ENCODE measurements at places on chromosomes 11 and 22.

DNA sequence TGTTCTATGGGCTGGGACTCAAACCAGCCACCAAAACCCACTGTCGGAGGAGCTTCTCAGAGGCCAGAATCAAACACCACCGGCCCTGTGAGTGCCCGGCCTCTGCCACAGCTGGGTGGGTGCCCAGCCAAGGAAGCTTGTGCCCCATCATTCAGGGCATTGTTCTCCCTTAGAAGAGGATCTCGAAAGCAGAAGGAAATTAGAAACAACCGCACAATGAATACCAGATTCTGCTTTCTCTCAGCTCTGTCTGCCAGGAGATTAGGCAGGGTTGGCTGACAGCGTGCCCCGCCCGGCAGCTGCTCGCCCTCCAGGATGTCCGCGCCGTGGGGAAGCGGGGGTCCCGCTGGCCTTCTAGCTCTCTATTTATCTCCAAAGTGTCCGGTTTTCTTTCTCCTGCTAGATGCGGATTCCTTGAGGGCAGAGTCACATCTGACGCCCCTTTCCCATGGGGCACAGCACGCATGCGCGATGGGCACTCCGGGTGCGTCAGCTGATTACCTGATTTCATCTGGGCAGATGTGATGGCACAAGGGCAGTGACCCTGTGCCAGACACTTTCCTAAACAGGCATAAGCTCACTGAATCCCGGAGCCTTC, 25.5 kb downstream of the SCGB1A1 start:
- peak; percentile 69 for DNase-seq

DNA sequence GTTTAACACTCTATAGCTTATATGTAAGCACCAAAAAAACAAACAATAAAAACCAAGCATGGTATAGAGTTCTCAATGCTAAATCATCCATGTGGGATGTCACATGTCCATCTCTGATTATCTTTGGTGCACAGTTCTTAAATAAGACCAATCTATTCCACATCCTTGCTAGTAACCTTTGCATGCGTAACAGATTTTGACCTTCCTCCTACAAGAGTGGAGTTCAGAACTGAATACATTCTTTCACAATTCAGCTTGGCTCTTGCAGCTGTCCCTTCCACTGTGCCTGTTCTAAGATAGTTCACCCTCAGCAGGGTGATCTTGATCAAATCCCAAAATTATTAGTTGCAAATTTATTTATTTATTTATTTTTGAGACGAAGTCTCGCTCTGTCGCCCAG, 21.1 kb downstream of the PRR14L start:
- DNase-seq: no peak

DNA sequence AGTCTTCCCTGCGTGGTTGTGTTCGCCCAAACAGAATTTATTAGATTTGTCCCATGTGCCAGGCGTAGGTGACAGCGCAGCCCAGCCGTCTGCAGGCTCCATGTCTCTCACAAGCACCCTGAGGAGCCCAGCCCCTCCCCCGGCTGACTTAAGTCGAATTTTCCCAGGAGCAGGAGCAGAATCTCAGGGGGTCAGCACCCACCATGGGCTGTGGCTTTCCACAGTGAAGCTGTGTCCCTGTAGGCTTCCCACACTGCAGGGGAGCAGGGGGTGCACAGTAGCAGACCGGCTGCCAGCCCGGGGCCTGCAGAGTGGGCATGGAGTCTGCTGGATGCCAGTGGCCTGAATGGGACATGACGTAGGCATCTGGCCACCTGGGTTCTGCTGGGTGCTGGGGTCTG, 16.0 kb downstream of the PARVG start:
- DNase-seq: no peak

DNA sequence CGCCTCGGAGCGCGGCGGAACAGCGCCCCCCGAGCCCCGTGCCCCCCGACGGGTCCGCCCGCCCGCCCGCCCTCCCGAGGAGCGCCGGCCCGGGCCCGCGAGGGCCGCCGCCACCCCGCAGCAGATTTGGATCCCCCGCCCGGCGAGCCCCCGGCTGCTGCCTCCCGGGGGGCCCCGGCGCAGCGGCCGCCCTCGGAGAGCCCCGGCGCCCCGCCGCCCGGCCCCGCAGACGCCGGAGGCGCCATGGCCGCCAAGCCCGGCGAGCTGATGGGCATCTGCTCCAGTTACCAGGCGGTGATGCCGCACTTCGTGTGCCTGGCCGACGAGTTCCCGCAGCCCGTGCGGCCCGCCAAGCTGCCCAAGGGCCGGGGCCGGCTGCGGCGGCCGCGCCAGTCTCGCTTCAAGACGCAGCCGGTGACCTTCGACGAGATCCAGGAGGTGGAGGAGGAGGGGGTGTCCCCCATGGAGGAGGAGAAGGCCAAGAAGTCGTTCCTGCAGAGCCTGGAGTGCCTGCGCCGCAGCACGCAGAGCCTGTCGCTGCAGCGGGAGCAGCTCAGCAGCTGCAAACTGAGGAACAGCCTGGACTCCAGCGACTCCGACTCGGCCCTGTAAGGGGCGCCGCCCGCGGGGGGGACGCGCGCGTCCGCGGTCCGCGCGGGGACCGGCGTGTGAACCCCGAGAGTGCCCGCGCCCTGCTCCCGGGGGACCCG, 380 bp downstream of the C11orf96 start:
- no peak for DNase-seq

DNA sequence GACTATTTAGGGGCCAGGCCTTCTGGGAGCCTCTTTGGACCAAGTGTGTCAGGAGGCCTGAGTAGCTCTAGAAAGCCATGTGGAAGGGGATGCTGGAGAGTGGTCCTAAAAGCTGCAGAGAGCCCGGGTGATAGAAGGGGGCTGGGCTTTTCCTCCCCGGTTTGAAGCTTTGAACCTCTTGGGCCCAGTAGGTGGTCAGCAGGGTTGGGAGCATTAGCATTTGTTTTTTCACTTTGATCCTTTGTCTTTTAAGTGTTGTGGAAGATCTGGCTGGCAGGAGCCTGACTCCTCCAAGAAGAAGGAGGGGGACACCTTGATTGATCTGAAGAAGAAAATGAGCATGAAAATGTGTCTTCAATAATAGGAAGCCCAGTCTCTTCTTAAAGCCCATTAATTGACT, 596.6 kb downstream of the INSC start:
- DNase-seq: no peak

DNA sequence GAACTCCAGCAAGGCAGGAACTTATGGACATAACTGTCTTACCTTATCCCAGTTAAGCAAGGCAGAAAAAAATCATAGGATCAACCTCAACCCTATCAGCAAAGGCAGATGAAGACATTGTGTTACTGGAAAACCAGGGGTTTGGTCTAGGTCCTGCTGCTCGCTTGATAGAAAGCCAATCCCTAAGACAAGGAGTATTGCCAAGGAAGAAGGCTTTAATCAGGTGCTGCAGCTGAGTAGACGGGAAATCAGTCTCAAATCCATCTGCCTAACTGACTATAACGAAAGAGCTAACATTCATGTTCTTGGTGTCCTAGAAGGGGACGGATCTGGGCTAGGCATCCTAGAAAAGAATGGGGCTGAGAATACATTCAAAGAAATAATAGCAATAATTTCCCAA, 1158.7 kb upstream of the CNTN5 start:
- no peak for DNase-seq

DNA sequence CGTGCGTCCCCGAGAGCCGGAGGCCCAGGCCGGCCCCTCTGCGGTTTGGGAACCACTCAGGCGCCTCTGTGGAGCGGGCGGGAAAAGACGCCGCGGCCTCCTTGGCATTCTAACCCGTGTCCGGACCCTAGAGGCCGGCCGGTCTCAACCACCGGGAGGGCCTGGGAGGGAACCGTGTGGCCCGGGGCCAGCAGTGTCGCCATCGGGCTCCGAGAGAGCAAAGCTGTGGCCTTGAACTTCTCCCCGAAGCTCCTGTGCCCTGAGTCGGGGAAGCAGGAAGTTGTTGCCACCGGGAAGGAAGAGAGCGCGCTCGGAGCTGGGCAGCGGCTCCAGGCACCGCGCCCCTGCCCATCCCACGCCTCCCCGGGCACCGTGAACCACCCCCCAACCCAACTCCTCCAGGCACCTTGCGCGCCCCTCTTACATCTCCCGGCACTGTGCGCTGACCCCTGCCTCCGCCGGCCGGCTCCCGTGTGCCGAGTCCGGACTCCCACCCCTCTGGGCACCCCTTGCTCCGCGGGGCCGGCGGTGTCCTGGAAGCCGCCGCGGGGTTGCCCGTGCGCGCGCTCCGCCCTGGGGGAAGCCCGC, 80.0 kb upstream of the PPARA start:
- peak; percentile 64 for DNase-seq

- DNase-seq: no peak
Observed at GRCh38 chr11:29214833-29215232, 802.0 kb downstream of the KCNA4 start.

DNA sequence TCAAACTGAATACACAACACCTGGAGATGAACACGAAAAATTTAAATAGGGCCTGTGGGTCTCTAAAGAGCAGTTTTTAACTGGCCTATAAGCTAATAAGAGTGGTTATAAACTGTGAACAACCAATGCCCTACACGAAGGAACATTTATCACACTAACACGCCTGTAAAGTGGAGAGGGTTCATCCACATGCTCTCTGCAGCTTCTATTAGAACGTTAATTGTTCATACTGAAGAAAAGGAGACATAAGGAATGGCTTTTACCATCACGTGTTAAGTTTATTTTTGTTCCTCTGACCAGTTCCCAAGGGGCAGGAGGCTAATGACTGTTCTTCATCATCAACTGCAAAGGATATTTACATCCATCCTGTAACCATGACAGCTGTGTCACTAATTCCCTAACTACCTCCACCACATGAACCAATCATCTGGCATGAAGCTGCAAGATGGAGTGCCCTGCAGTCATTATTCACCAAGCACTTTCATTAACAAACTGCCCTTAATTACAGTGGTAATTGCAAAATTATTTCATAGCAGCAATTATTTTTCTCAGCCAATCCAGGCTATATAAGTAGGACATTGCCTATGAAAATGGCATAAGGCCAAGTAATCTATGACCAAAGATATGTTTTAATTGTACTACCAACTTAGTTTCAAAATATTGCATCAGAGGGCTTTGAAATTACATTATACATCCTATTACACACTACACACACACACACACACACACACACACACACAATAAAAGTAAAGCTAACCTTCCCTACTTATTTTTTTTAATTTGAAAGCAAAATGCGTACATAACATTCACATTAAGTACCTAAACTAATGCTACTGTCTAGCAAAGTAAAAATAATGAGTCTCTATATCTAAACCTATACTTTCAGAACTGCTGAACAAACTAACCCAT, 186.7 kb downstream of the CADM1 start:
- DNase-seq: no peak

DNA sequence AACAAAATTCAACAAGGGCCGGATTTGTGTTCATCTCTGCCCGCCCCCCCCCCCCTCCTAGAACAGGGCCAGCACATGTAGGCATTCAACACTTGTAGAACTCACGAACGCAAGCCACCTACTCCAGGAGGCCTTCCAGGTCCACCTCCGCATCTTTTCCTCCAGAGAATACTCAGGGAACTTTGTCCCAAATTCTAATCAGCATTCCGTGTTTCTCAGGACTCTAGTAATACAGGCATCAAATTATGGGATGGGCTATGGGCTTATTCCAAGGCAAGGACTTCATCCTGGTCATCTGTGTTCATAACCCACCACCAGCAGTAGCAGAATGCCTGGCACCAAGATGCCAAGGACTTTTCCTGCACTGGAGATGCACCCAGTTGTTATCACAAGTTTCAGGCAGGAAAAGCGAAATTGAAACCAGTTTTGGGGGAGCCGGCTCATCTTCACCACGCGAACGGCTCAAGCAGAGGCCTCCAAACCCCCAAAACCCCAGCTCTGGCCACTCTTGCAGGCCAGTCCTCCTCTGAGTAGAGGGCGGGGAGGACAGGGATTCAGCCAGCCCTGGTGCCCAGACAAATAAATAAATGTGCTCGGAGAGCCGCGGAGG, 462 bp downstream of the UBE2L6 start:
- no peak for DNase-seq

DNA sequence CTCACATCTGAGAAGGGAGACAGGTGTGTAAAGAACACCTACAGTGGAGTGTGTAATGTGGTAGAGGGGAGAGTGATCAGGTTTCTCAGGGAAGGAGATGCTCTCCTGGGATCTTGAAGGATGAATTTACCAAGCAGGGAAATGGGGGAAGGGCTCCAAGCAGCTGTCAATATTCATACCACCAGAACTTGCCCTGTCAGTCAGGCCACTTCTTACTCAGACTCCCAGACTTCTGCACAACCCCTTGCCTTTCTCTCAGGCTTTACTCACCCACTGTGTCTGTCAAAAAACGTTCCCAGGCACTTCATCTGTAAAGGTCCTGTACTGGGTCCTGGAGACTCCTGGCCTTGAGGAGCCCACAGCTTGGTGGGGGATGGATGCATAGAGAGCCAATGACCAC, 14.0 kb upstream of the FCHSD2 start:
- DNase-seq: peak; percentile 24

DNA sequence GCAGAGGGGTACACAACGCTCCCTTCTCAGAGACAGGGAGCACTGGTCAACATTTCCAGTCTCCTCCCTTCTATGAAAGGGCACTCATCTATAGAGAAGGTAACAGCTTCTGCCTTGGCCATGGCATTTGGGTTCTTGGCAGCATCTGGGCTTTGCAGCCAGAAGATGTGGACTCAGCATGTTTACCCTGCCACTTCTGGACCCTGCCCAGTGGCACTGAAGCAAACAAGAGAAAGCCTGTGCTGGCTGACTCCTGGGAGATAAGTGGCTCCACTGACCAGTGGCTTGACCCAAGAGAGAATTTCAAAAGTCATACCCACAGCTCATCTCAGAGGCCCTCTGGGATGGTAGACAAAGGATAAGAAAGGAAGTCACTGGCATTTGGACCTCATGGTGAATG, 8.0 kb downstream of the CSNK2A3 start:
- no peak for DNase-seq

DNA sequence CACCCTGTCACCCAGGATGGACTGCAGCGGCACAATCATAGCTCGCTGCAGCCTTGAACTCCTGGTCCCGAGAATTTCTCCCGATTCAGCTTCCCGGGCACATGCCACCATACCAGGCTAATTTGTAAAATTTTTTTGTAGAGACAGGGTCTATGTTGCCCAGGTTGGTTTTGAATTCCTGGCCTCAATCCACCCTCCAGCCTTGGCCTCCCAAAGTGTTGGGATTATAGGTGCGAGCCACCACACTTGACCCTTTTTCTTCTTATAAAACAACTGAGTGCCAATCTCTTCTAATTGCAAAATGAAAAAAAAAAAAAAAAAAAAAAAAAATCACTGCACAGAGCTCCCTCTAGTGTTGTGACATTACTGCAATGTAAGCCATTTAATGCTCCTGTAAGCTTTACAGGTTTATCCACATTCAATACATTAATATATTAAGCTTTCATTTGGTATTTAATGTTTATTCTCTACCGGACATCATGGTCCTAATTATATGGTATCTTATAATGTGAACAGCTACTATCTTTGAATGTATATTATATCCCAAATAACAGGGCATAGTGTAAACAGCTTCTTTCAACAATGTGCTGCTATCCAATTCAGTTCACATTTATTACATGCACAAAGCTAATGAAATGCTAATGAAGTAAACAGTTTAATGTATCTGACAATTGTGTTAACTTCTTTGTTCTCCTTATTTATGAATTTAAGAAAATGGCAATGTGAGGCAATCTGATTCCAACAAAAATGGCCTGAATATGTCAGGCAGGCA, 44.6 kb downstream of the COPB1 start:
- no peak for DNase-seq
